Kidney tubule cell (primary cell): ENCODE measurements at places on chromosomes 5 and 9.

GRCh38 chr5:43073597-43074546, 33.8 kb upstream of the ANXA2R start:
- DNase-seq = peak; percentile 47

GRCh38 chr9:88528080-88528790, 6.7 kb upstream of the NXNL2 start:
- no peak for DNase-seq

GRCh38 chr5:147439254-147439653, 70.6 kb downstream of the DPYSL3 start:
- no peak for DNase-seq

- DNase-seq = peak; percentile 69
Measured at GRCh38 chr5:171562822-171563221, 143.4 kb downstream of the FGF18 start.

DNA sequence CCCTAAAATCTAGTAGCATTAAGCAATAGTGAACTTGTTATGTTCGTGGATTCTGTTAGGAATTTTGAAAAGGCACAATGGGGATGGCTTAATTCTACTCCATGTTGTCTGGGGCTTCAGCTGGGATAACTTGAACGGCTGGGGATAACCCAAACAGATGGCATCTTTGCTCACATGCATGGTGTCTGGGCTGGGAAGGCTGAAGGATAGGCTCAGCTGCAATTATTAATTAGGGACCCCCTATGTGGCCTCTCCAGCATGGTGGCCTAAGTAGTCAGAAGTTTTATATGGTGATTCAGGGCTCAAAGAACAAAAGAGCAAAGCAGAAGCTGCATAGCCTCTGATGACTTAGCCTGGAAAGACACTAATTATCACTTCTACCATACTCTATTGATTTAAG, 551.1 kb downstream of the PSAT1 start:
- no peak for DNase-seq

GRCh38 chr5:122693963-122694362, 80.9 kb upstream of the SNX2 start:
- no peak for DNase-seq

- no peak for DNase-seq
Measured at GRCh38 chr5:137649228-137649935, 86.5 kb downstream of the KLHL3 start.

GRCh38 chr9:75912951-75913350, 22.5 kb downstream of the PCSK5 start:
- peak; percentile 49 for DNase-seq

GRCh38 chr5:135484674-135485086, 32.5 kb upstream of the TIFAB start:
- no peak for DNase-seq

GRCh38 chr5:126595486-126596083, 566 bp upstream of the ALDH7A1 start:
- no peak for DNase-seq

DNA sequence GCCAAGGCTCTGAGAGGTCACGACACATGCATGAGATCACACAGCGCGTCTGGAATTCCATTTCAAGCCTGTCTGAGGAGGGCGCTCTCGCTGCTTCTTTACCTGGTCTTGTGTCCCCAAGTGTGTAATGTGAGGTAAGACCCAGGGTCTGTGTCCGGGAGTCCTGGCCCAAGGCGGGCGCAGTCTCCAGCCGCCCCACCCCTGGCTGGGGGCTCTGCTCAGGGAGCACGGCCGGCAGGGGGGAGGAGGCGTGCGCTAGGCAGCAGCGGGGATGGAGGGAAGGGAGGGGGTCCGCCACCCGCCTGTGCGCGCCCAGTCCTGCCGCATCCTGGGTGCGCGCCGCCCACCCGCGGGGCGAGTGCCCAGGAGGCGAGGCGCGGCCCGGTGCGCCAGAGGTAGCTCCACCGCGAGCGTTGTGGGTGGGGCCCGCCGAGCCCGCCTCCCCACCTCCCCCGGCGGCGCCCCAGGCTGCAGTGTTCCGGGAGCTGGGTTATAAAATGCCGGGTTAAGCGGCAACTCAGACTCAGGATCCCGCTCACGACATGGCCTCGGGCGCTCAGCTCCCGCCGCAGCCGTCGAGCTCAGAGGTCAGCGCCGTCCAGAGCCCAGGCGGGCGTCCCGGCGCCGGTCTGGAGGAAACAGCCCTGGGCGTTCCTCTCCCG, at the start of gene CCNI2:
Gene CCNI2 (plus strand): TSS at position 473 of the 662 bp plus-strand sequence. CDS start 70 bp downstream, at position 543.
- DNase-seq = peak; percentile 67

DNA sequence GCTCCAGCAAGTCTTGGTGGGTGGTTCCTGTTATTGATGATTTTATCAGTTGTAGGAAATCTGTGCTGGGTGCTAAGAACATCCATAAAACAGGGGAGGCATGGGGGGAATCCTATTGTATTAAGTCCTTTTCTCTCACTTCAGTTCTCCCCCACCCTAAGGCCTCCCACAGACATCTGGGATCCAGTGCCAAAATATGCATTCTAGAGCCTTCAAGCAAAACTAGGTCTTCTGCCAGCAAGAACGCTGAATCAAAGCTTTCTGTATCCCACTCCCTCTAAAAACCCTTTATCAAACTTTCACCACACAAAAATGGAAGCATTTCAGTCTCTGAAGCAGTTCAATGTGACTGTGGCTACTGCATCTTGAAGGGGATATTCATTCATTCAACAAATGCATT, 281.9 kb downstream of the GAS1 start:
- no peak for DNase-seq

- peak; percentile 62 for DNase-seq
Measured at GRCh38 chr9:132077881-132078698, 1.6 kb downstream of the MED27 start.

DNA sequence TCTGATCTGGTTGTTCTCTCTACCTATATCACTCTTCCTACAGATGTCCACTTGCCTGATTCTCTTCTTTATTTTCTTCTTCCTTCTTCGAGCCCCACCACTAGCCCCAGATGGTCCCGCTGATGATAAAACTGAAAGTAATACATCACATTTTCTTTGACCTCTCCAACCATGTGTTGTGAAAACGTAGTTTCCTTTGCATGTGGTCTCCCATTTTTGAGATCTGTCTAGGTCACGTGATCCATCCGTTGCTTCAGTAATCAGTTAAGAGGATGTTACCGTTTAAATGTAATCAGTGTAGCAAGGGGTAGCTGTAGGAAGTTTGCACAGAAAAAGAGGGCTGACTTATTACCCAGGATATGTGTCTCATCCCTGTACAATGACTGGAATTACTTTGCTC, 426.3 kb upstream of the TLE4 start:
- peak; percentile 9 for DNase-seq

GRCh38 chr9:91942201-91942600, 7.8 kb downstream of the ROR2 start:
- no peak for DNase-seq

GRCh38 chr5:61523997-61524396, 191.9 kb downstream of the ZSWIM6 start:
- no peak for DNase-seq

- DNase-seq = no peak
Measured at GRCh38 chr9:86893811-86894490, 53.4 kb downstream of the GAS1 start.

- peak; percentile 22 for DNase-seq
Measured at GRCh38 chr9:88741335-88741734, 206.4 kb downstream of the NXNL2 start.

DNA sequence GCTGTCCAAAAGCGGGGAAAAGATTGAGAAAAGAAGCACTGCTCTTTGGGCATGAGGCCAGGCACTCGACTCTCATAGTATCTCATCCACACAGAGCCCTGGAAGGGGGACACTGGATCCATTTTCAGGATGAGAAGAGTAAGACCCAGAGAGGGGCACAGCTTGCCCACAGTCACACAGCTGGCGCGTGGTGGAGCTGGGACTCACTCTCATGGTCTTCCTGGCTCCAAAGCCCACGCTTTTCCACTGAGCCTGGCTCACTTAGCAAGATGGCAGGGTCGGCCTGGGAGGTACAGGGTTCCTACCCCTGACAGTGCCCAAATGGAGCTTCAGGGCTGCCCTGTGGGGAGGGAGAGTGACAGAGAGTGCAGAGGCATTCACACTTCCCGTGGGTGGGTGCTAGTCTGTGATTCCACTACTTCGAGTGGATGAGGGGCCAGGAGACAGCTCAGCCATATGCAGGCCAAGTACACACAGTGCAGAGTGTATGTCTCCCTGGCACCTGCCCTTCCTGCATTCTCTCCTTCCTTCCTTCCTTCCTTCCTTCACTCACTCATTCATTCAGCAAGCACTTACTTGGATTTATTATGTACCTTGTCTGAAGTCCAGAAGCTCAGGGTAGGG, 18.3 kb upstream of the IGFBPL1 start:
- no peak for DNase-seq

- no peak for DNase-seq
Measured at GRCh38 chr5:53613536-53613935, 53.1 kb downstream of the NDUFS4 start.

GRCh38 chr5:10576790-10577189, 12.9 kb downstream of the ANKRD33B start:
- no peak for DNase-seq

DNA sequence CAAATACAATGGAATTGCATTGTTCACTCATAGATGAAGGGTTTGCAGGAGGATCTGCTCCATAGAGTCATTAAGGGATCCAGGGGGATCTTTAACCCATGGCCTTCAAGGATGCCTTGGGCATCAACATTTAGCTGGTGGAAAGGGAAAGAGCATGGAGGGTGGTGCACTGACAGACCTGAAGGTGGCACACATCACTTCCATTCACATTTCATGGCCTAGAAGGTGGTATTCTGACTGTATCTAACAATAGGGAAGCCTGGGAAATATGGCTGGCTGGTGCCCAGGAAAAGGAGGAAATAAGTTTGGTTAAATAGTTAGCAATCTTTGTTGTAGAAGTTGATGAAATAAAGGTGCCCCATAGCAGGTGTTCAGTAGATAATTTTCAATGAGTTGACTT, 230.2 kb downstream of the CD180 start:
- DNase-seq = no peak

DNA sequence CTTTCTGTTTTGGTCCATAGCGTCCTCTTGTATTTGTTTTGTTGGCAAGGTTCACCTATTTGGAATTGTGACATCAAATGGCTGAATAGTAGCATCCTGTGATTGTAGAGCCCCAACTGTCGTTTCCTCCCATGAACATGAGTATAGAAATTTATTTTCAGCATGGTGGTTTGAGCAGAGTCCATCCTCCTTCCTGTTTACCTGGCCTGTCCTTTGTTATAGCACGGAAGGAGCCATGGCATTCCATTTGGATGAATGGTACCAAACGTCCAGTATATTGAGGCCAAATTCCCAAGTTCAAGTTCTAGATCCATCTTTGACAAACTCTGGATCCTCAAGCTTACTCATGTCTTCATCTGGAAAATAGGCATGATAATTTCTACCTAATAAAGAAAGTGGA, 16.8 kb downstream of the RASGRF2 start:
- DNase-seq = peak; percentile 9

DNA sequence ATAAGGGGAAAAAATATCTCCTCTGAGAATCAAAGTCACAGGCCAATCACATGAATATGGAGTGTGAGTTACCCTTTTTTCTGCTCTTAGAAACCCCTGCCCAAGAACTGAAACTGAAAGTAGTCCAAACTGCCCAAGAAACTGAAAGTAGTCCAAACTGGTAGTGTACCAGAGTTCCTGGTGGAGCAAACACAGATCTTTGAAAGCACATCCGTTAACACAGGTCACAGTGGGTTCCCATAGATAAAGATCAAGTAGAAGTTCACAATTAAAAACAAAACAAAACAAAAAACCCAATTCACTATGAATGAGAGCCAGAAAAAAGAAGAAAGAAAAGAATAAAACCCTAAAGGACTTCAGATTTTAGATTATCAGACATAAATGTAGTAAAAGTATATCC, 332.4 kb upstream of the EFNA5 start:
- peak; percentile 63 for DNase-seq

DNA sequence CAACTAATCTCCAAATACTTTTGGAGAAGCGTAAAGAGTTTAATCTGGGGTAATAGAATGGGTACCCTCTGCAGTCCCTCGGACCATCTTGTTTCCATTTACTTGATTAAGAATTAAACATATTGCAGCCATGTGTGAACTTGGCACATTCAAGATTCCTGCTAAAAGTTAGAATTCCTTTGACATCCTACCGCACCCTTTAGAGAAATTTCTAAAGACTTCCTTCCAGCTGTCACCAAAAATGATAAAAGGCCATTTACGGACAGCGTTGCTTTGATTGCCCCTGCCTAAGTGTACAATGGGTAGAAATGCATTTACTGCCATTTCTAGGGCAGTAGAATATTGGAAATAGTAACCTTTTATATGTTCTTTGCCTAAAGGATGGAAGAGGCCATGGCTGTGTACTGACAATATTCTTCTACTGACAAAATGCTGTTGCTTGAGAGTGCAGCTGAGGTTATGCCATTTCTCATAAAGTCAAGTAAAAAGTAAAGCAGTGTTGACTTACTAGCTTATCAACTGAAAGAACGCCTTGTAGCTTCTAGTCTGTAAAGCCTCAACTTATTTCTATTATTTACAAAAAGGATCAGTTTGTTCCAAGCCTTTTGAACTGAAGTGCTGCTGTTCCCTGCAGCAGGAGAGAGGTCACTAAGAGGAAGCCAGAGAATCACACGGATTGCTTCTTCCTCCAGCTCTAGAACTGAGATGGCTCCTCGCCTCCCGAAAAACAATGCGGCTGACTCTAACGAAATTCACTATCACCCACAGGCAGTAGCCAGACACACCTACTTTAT, 139.8 kb upstream of the BASP1 start:
- no peak for DNase-seq

DNA sequence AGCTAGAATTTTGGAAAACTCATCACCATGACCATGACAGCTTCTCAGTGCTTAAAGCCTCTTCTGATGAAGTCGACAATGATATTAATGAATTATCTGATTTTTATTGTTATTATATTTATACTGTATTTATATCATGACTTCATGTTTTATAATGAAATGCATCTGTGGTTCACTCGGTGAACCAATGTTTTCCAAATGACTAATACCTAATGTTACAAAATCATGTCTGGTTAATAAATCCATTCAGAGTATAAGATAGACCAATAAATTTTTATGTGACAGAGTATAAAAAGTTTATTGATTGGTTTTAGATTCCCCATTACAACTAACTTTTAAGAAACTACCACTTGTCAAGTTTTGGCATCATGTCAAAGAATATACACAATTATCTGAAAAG, 416.5 kb downstream of the MLLT3 start:
- DNase-seq = no peak

DNA sequence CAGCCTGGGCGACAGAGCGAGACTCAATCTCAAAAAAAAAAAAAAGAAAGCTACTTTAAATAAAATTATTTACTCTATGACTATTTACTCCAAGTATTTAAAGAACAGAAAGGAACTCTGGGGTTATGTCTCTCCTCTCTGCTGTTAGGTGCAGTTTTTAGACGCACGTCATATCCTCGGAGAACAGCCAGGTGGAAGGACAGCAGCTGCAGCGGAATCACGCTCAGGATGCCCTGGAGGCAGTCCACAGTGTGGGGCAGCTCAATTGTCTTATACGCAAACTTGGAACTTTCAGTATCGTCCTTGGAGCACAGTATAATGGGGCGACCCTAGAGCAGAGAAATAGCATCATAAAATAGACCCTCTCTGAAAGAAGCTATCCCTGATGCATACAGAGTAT, 10.4 kb upstream of the MAPK9 start:
- DNase-seq = no peak
